Articular chondrocyte of knee joint (primary cell): ENCODE measurements at places on chromosomes 7 and 10. TPM values are rescaled to one million over a fixed set of nuclear protein-coding genes. Genes with fewer than 3 reads are reported as not detected.

Gene ZC3HAV1
- total RNA-seq, result 47.4 and 56.6 TPM in 2 replicates

Gene ENTPD1
- 0.26 and 0.32 TPM in 2 replicates for total RNA-seq

Gene MACROH2A2
- total RNA-seq, result 12.9 and 15.3 TPM in 2 replicates

Gene CDNF
- 2.7 and 3.5 TPM in 2 replicates for total RNA-seq

Gene GNB2
- total RNA-seq, result 63.1 and 82.8 TPM in 2 replicates

Gene DYNC1I1
- total RNA-seq, result 3.5 and 4.4 TPM in 2 replicates

Gene TM9SF3
- total RNA-seq, result 162 and 185 TPM in 2 replicates

Gene PNLIPRP1
- not detected in 2 replicates for total RNA-seq

Gene SLC13A4
- 0.76 and 1.4 TPM in 2 replicates for total RNA-seq

Gene GPC2
- total RNA-seq, result 0.52 and 0.76 TPM in 2 replicates

Gene TET1
- 7.7 and 8.9 TPM in 2 replicates for total RNA-seq

Gene GAD2
- not detected in 2 replicates for total RNA-seq

Gene WNT2
- total RNA-seq, result not detected in 2 replicates

Gene MYL10
- not detected in 2 replicates for total RNA-seq

Gene FGF8
- total RNA-seq, result 0.43 TPM in 1 of 2 replicates, not detected in the other

Gene CYP2C19
- total RNA-seq, result 0.11 TPM in 1 of 2 replicates, not detected in the other

Gene CFAP58
- 0.86 and 2.0 TPM in 2 replicates for total RNA-seq

Gene TCF7L2
- total RNA-seq, result 14.4 and 18.8 TPM in 2 replicates

Gene HKDC1
- 0.13 and 0.54 TPM in 2 replicates for total RNA-seq

Gene FKBP6
- total RNA-seq, result under 0.01 TPM in 1 of 2 replicates, not detected in the other

Gene LRRC61
- 3.5 and 6.7 TPM in 2 replicates for total RNA-seq

Gene IFIT1B
- not detected in 2 replicates for total RNA-seq

Gene ADIRF
- 50.6 and 78.0 TPM in 2 replicates for total RNA-seq

Gene SLC18A3
- total RNA-seq, result not detected in 2 replicates

Gene TECTB
- total RNA-seq, result under 0.01 TPM in 1 of 2 replicates, not detected in the other

Gene TAS2R41
- total RNA-seq, result not detected in 2 replicates

Gene ZPBP
- total RNA-seq, result not detected in 2 replicates

Gene LRRN3
- 0.26 and 0.76 TPM in 2 replicates for total RNA-seq
